Mesothelial cell of epicardium (in vitro differentiated cells): ENCODE measurements at places on chromosomes 5 and 9. TPM values are rescaled to one million over a fixed set of nuclear protein-coding genes. Genes with fewer than 3 reads are reported as not detected.

- DNase-seq: no peak
Measured at GRCh38 chr5:13934921-13935320, 9.6 kb downstream of the DNAH5 start.

HTR4 gene
- 0.27 to 0.41 TPM (median 0.33 TPM) in 3 replicates for total RNA-seq

DNA sequence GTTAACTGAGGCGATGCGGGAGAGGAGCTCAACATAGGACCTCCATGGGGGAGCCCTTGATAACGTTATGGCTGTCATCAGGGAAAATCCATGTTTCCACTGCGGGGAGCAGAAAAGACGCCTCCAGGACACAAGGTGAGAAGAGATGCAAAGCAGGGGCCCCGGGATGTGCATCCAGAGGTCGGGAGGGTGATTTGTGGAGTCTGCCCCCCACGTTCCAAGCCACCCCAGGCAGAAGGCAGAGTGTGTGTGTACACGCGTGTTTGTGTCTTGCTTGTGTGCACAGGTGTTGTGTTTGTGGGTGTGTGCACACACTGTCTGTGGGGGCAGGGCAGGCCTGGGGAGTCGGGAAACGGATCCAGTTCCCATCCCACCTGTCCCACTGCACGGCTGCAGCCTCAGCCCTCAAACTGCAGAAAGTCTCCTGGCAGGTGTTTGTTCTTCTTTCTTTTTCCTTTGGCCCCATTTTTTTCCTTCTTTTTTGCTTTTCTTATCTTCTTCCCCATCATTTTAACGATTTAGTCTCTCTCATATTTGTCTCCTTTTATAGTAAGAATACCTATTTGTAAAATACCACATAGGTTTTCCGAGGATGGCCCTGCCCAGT is 17.4 kb upstream of the PLEKHG4B start:
- no peak for DNase-seq

RNF183 gene
- 0.16 to 0.53 TPM (median 0.29 TPM) in 3 replicates for total RNA-seq
